ENCODE measurements at places on chromosomes 1 and 21.

- no peak for DNase-seq
These were observed 31.2 kb downstream of the SLX9 start for GRCh38 chr21:44970766-44971671.

- DNase-seq = no peak
These were observed 84.5 kb downstream of the CAMK2N1 start for GRCh38 chr1:20401405-20402010.

- DNase-seq = no peak
These were observed 10.6 kb upstream of the S100A11 start for GRCh38 chr1:152047413-152047729.

DNA sequence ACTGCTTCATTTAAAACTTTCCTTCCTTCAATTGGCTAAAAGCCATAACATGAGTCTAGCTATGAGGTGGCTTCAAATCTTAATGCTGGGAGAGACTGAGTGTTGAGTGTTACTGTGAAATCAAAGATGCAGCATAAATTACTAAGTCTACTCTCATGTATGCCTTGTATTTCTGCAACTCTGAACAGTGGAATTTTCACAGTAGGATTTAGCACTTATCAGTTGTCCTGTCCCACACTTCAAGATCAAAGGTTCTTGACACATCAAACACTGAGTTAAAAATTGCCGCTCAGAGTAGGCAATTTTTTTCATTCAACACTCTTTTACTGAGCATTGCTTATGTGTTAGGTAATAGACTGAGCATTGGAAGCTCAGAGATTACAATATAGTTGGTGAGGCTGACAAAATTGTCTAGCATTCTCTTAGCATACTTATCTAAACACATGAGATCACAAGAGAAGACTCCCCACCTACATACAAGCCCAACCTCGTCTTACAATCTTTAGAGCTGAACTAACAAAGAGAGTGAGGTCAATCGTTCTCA lies 56.4 kb upstream of the ADORA3 start:
- DNase-seq = no peak

DNA sequence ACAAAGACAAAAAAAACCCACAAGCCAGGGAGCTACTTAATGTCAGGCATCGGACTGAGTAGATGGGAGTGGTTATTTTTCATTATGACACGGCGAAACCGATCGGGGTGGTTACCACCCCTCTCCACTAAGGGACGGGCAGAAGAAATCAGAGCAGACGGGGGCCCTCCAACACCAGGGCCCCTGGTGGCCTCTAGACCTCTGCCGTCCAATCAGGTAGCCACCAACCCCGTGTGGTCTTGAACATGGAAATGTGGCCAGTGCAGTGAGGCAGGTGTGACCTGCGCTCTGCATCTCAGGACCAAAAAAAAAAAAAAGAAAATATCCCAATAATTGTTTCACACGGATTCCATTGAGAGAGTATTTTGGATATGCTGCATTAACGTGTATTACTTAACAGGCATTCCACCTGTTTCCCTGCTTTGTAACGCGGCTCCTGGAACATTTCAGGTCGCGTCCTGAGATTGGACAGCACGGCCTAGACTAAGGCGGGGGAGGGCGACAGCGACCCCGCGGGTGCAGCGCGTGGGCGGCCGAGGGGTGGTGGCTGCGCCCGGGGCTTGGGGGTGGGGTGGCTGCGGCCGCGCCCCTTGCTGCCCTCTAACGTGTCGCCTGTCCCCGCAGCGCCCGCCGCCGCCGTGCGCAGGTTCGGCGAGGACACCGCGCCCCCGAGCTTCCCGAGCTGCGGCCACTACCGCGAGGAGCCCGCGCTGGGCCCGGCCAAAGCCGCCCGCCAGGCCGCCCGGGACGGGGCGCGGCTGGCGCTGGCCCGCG lies 48.3 kb downstream of the SIM2 start:
- no peak for DNase-seq

- DNase-seq = no peak
These were observed 189.0 kb upstream of the RUNX1 start for GRCh38 chr21:35238119-35238518.

GRCh38 chr1:185260611-185261010 lies 56.4 kb downstream of the IVNS1ABP start:
- no peak for DNase-seq
